Gastroesophageal sphincter (tissue), 4 donors: ENCODE measurements at places on chromosomes 1 and 21. TPM values are rescaled to one million over a fixed set of nuclear protein-coding genes. Genes with fewer than 3 reads are reported as not detected.

DNA sequence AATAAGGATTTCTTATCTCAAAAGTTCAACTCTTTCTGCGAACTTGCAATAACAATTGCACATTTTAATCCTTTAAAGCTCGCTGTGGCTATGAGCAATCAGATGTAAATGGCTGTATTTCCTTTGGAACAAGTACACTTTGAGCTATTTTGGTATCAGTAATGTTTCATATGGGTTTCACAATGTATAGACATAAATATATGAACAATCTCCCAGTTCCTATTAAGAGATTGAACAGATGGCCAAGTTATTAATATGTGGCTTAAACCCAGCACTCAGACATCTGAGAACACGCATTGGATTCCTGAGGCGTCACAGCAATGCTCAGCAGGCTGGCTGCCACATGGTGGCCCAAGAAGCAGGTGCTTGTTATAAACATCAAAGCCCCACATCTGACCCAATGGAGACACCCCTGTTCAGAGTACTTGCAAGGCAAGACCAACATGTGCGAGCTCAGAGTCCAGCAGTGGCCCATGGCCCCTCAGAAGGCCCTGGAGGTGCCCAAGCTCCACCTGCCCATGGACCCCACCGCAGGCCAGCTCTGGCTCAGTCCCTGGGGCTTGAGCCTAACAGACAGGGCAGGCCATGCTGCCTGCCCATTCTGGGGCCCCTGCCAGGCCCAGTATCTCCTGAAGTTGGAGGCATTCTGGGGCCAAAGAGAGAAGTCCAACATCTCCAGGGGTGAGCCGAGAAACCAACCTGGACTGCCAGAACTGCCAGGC lies 23.7 kb downstream of the PSMG1 start:
- no peak for ATAC-seq

DNA sequence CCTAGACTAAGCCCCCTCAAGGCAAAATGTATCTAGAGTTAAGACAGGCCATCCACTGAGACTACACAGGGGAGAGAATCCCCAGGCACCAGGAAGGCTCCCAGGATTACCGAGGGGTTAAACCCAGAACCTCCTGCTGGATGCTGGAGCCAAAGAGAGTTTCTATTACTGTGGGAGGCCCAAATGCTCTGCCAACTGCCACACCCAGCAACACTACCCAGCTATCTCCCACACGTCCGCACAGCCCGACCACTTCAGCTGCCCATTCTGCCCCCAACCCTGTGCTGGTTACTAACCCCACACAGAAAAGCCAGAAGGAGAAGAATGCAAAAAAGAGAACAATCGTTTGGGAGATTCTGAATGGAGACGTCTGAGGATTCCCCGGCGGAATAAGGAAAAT lies 63.6 kb downstream of the CD46 start:
- no peak for ATAC-seq

Gene FALEC
- not detected for total RNA-seq

Gene C1orf167
- total RNA-seq, result 0.40 TPM

Gene CYYR1
- total RNA-seq, result 8.9 TPM

Gene MATN1
- not detected for total RNA-seq

Gene WNT9A
- total RNA-seq, result 14.0 TPM
